ENCODE measurements at places on chromosomes 5 and 9.

DNA sequence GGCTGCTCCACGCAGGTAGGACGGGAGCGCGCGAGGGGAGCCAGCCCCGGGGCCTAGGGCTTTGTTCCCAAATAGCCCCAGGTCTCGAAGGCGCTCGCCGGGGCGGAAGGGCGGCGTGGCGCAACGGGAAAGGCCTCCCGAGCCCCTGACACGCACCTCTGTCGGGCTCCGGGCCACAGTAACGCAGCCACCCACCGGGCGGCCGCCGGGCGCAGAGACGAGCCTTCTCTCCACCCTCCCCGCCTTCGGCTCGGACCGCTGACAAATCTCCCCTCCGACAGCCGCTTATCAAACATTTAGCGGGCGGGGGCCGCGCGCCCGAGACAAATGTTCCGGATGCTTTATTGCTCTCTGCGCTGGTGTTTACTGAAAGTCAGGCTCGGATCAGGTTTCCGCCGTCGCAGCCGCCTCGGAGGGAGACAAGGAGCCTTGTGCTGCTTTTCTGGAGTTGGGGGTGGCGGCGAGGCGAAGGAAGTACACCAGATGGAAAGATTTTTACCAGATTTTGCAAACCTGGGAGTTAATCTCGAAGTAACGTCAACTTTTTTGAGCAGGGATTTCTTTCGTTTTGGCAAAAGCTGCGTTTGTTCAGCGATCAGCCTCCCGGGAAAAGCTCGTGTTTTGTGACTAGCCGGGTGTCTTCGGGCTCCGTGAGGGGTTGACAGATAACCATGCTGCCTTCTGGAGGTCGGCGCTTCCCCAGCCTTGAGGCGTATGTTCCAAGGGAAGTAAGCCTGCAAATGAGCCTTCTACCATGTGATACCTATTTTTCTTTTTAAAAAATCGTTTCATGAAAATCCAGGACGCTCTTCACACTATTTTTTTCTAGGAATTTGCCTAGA, 950 bp downstream of the RGMB start:
- DNase-seq = peak; percentile 80

DNA sequence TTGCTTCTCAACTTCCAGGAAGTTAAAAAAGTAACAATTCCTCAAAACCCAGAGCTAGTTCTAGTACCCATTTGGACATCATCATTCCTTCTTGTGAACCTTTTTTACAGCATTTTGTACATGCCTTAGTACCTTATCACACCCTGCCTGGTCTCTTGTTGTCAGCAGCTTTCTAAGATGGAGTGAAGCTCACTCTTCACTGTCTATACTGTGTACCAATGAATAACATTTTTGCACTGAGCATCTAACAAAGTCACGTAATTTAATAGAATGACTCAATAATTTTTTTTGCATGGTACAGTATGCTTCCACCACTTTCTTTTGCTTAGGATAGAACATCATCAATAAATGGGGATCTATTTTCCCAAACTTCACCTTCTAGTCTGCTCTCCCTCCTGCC, 29.8 kb downstream of the ALDH1A1 start:
- DNase-seq = no peak

DNA sequence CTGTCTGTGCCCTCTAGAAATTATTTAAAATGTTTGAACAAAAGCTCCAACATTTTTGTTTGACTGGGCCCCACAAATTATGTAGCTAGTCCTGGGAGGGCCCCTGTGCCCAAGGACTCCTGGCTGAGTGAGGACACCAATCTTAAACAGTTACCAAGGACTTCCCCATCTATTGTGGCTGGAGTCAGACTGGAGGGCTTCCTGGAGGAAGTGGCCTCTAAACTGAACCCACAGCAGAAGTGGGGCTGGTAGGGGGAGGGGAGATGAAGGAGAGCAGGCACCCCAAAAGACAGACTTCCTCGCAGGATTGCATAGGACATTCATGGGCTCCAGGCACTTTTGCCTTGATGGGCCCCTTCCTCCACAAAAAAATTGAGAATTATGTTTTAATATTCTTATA, 8.1 kb downstream of the ADAMTS13 start:
- no peak for DNase-seq

DNA sequence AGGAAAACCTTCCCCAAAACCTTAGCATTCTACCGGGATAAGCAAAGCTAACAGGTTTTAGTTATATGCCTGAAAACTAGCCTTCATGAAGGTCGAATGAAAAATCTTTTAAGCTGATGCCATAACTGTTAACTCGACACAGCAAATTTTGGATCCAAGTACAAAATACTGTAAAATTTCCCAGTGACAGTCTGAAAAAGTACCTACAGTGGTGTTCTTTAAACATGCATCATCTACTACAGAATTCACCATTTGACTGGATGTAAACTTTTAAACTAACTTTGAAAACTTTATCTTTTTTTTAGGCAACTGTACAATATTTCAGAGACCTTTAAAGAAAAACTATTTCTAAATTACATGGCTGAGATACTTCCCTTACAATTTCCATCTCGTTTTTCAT, 791 bp downstream of the RAPGEF6 start:
- DNase-seq = no peak

GRCh38 chr5:88772047-88772446, 110.9 kb downstream of the MEF2C start:
- no peak for DNase-seq
